ENCODE measurements at places on chromosomes 4 and X.

DNA sequence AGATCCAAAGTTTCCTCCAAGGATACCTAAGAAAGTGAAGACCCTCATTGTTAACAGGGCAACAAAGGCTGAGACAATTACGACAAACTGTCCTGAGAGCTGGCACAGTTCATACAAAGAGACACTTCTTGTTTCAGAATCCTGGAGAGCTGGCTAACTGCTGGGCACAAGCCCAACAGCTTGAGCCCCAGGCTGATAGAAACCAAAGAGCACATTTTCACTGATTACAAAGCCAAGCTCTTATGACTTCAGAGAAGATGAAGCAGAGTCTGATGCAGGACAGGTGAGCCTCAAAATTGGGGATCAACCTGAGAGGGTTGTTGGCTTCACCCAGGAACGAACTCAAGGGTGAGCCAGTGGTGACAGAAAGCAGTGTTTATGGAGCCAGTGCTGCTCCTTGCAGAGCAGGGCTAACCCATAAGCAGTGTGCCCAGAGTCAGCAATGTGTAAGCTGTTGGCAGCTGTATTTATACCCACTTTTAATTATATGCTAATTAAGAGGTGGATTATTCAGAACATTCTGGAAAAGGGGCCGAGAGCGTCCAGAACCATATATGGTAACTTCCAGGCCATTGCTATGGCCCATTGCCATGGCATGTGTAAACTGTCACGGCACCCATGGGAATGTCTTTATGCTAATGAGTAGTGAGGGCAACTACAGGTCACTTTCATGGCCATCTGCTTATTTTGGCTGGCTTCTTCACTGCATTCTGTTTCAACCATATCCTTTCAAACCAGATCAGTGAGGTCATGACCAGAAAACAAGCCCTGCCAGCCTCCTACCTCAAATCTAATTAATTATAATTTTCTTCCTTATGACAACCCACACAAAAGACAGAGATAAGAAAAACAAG lies 183.7 kb downstream of the EVC2 start:
- peak; percentile 8 for DNase-seq

GRCh38 chrX:53354669-53355068 lies 67.8 kb downstream of the SMC1A start:
- no peak for DNase-seq

DNA sequence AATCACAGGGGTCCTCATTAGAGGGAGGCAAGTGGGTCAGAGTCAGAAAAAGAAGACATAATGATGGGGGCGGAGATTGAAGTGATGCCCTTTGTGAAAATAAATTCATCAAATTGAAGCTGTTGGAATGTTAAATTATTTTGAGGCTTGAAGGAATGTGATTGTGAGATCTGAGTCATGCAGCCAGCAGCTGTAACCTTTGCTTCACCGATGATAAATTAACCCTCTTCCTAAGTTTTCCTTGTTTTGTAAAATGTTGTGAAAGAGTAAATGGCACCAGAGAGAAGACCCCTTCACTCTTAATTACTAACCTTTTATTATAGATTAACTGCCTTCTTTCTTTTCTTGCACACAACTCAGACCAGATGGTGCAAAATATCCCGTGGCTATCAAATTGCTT lies 47.7 kb upstream of the FAM9A start:
- no peak for DNase-seq

DNA sequence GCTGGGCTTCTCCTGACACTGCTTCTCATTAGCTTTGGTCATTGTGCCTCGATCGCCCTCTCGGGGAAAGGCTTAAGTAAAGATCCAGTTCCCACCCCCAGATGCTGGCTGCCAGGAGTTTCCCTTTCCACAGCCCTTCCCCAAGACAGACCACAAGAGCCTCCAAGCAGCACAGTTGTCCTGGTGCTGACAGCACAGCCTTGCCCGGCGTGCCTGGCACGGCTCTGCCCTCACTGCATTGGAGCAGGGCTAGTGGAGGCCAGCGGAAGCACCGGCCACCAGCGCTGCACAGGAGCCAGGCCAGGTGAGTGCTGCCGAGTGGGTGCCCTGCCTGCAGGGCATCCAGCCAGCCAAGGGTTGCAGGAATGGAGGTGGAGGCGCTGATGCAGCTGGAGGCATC lies 9.7 kb upstream of the MSANTD1 start:
- DNase-seq, result no peak

GRCh38 chr4:137025484-137026059 lies 506.7 kb downstream of the PCDH18 start:
- peak; percentile 11 for DNase-seq

DNA sequence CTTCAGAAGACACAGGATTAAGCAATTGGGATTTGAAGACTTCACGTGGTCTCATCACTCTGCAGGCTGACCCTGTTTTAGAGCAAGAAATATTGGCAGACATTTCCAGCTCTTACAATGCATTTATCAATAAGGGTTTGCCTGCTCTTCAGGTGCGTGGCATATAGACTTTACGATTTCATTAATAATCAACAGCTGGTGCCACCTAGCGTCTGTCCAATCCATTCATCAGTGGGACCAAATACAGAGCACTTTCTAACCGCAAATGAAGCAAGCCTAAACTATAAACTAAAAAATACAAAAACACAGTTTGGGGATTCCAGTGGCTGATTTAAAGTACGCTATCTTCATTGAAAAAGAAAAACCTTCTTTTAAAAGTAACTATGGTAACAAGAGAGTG lies 125.4 kb upstream of the DMD start:
- DNase-seq, result peak; percentile 15

Measured in GM23338 (cell line).